ENCODE measurements at places on chromosomes 4 and X.

- DNase-seq, result no peak
Observed at GRCh38 chr4:169385376-169385775, 114.6 kb upstream of the SH3RF1 start.

DNA sequence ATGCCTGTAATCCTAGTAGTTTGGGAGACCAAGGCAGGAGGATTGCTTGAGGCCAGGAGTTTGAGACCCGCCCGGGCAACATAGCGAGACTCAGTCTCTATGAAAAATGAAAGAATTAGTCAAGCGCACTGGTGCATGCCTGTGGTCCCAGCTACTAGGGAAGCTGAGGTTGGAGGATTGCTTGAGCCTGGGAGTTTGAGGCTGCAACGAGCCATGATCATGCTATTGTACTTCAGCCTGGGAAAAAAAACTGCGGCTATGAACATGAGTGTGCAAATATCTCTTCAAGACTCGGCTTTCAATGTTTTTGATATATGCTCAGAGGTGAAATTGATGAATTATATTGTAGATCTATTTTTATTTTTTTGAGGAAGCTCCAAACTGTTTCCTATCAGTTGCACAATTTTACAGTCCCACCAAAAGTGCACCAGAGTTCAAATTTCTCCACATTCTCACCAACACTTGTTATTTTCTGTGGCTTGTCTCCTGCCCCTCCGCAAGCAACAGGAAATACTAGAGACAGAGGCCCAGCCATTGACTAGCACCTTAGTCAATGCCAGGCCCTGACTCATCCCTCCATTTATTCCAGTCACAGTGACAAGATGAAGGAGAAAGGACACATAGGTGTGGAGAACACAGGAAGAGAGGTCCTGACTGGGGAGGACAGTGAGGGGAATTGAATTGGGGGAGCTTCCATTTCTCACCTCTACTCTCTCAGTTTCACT lies 33.1 kb upstream of the ZNF41 start:
- no peak for DNase-seq

- DNase-seq, result no peak
Observed at GRCh38 chr4:44927399-44928380, 201.3 kb upstream of the GNPDA2 start.

DNA sequence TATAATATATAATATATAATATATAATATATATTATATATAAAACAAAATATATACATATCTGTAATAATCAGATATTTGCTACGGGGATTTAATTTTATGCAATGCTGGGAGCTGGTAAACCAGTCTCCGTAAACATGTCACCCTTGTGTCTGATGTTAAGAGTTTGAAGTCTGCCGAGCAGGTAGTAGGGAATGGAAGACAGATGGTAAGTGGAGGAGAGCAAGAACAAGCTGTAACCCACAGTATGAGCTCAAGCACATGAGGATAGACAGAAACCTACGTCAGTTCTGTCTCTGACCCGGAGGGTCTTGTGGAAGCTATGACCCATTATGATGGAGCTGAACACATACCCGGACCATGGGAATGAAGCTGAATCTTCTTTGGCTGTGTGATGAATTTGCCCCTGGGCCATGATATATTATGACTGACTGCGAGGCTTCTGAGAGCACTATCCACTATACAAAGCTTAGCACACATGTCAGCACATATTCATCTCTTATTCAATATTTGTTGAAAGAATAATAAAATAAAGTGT lies 46.2 kb downstream of the TIGD2 start:
- no peak for DNase-seq

DNA sequence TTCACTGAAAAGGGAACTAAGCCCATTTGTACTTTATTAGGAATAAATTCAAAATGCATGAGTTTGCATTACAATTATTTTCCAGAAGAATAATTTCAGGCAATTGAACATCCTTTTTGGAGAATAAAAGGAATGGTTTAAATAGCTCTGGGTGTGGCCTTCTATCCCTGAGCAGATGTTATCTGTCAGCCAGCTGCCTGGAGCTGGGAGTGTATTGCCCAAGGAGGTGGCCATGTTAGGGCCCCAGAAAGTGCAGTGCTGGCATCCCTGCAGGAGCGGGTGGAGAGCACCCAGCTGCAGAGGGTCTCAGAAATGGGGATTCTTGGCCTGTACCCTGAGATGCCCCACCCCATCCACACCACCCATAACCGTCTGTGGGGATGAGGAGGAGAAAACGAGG lies 21.6 kb upstream of the VEGFD start:
- no peak for DNase-seq

DNA sequence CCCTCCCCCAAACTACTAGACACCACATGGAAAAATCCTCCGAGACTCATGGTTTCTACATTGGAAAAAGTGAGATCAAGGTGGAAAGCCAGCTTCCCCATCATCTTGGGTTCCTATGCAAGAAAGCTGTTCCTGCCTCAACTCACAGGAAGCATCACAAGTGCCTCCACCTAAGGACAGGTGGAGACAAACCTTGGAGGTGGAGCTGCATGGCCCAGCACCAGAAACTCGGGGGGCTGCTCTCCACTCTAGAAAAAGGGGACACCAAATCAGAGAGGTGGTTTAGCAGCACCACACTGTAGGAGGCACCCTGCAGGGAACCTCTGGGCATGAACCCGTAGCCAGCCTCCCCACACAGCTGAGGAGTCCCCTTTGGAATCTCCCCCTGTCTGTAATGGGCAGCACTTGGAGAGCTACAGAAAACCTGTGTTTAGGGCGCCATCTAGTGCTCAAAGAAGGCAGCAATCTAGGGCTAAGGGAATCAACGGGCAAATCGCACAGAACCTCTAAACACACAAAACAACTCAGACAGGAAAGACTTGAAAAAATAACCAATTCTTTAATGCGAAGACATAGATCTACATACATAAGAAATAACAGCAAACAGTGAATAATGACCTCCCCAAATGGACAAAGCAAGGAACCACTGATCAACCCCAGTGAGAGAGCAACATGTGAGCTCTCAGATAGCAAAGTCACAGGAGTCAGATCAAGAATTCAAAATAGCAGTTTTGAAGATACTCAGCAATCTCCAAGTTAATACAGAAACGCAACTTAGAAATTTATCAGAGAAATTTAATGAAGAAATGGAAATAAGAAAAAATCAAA lies 37.0 kb upstream of the ZBTB33 start:
- peak; percentile 68 for DNase-seq
